ENCODE measurements at places on chromosomes 2 and 18.

- DNase-seq, result no peak
These were observed 4.5 kb downstream of the B3GNT2 start for GRCh38 chr2:62200291-62200841.

- no peak for DNase-seq
These were observed 42.9 kb downstream of the DAW1 start for GRCh38 chr2:227914362-227914761.

DNA sequence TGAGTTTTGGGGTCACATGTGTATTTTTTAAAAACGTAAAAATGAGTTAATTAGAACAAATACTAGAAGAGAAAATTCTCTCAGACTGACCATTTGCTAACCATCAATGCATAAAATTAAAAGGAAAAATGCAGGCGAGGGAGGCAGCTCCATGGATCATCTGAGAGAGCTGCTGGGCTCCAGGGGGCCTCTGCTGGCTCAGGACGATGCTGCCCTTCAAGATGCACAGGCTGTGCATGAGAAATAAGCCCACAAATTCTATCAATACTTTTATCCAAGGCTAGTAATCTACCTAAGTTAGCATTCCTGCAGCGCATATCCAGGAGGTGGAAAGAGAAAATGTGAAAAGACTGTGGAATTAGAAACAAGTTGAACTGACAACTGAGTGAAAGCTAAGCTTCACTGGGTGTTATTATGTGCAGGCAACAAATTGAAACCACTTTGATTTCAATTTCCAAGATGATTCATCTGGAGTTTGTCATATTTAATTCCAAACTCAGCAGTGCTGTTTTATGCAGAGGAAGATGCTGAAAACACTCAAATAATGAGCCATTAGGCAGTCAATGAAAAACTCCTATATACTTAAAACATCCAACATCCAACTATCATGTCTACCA, 261.1 kb downstream of the NBAS start:
- DNase-seq, result no peak

DNA sequence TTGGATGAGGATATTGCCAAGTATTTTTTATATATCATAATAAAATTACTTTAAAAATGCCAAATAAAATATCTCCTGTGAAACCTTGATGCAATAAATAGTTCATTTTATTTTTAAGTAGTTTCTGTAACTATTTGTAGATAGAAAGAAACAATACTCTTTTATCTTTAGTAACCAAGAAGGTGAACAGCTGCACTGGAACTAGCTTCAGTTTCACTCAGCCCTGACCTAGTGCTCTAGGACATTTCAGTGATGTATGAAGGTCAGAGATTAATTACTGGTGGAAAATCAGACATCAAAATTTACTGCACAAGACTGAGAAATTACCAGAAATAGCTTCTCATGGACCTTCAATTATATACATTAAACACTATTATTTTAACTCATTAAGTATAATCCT, 1305.0 kb downstream of the CNTNAP5 start:
- no peak for DNase-seq

- no peak for DNase-seq
These were observed 40.5 kb upstream of the NABP1 start for GRCh38 chr2:191637182-191638078.

DNA sequence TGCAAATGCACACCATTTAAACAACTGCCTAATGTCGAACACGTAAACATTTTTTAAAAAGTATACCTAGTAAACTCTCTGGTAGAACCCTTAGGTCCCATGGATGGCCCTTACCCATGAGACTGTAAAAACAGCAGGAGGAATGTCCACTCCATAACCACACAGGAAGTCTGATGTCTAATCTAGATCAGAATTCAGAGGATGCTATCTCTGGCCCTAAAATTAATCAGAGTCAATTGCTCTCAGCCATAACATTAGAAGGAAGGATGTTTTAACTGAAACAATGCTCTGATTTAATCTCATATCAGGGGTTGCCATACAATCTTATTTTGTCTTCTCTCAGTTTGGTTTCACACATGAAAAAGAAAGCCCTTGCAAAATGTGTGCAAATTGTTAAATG, 416.3 kb upstream of the PIK3C3 start:
- no peak for DNase-seq

- DNase-seq, result no peak
These were observed 390.2 kb upstream of the NXPH2 start for GRCh38 chr2:139170406-139170805.

DNA sequence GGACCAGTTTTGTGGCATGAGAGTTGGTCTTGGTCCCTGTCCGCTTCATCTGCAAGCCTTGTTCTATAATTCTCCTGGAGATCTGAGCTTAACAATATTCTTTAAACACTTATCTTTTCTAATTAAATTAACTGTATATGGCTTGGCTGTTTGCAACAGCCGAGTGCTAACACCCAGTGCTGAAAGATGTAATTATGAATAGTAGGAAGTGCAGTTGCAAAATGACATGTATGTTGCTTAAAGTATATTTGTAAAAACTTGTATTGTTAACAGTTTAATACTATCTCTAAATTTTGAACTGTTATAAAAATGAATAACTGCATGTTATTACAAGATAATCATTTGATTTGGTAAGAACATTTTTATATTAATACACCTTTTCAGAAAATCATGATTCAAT, 45.1 kb downstream of the CCDC102B start:
- DNase-seq, result no peak

GRCh38 chr2:237345891-237346640, 67.9 kb downstream of the COL6A3 start:
- no peak for DNase-seq

- DNase-seq, result no peak
These were observed 252.6 kb upstream of the LINC00305 start for GRCh38 chr18:64401268-64402060.

GRCh38 chr18:45488645-45489044, 126.6 kb upstream of the SLC14A2 start:
- no peak for DNase-seq

DNA sequence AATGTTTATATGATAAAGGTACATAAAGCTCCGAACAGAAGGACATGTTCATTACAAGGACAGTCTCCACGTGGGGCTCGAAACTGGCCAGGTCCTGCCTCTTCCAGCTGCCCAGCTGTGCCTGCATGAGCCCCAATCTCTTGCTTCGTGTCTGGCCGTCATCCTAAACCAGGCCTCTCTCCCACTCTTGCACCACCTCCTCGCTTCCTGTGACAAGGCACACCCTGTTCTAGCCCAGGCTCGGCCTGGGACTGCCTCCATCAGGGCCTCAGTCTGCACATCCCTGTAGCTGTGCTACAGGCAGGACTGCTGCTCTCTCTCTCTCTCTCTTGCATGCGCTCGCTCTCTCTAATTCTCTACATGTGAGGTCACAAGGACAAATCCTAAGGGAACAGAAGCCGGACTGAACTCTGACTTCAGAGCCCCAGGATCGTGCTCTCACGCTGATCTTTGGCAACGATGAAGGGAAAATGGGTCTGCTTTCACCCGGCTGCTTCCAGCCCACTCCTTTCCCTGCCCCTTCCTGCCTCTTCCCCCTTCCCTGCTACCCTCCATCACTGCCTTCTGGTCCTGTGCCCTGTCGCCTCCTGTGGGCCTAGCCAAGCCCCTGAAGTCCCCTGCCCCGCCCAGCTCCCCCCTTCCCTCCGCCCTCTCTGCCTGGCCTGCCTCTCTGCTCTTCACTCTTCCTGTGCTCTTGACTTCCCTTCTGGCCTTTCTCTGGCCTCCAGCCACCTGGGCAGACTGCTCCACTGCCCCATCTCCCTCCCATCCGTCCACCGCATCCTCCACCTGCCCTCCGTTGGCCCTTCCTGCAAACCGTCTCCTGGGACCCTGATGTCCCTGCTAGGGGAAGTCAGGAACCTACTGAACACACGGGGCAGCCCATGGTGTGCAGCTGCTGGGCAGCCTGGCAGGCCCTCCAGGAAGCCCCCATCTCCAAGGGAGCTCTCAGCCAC, 7.8 kb upstream of the GPR55 start:
- DNase-seq, result no peak

GRCh38 chr2:8319219-8319618, 362.6 kb upstream of the ID2 start:
- DNase-seq, result no peak

GRCh38 chr2:26679867-26680266, 12.7 kb upstream of the KCNK3 start:
- DNase-seq, result no peak

DNA sequence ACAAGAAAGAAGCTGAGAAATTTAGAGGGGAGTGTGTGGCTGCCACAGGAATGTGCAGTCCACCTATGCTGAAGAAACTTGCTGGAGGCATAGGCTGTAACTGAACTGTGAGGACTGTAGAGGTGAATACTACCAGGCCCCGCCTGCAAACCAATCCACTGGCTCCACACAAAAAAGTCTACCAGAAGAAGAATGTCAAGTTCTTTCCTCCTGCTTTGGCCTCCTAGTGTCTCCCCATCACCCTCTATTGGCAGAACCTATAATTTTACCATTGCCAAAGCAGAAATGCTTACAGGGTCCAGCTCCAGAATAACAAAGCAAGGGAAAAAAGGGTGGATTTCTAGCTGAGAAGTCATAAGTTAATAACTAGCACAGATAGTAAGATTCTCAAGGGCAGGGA, 5.9 kb upstream of the ATP5MC3 start:
- no peak for DNase-seq

DNA sequence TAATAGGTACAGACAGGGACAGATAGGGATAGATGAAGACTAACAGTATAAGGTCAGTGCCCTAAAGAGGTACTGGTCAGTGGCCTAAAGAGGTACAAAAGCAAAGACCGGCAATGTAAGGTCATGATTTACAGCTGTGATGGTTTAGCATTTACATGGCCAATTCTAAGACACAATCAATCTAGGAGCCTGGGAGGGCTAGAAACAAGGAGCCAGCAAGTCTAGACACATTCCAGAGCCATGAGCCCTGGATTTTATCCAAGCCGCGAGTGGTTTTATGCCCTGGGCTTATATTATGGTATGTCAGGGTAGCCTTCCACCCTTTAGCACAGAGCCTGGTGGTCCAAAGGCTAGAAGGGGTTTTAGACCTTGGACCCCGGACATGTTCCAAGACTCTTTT, 124.2 kb downstream of the CBLN2 start:
- DNase-seq, result no peak

- no peak for DNase-seq
These were observed 30.2 kb downstream of the XDH start for GRCh38 chr2:31384351-31384750.

GRCh38 chr2:74391209-74391579, 11.1 kb upstream of the DCTN1 start:
- no peak for DNase-seq

GRCh38 chr2:69300650-69301049, 86.4 kb downstream of the GFPT1 start:
- no peak for DNase-seq

- DNase-seq, result no peak
These were observed 249.7 kb downstream of the RPRM start for GRCh38 chr2:153228904-153229303.

DNA sequence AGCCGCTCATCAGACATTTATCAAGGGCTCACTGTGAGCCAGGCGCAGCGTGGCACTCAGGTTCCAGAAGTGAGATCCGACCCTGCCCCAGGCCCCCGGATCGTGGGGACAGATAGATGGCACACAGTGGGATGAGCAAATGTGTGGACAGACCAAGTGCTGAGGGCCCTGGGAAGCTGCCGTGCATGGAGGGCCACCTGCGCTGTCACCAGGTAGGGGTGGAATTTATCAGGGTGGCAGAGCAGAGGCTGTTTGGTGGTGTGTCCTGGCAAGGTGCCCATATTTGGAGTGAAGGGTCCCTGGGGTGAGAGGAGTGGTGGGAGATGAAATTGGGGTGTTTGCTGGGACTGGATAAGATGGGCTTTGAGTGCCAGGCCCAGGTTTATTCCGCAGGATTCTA, 92.8 kb upstream of the HS6ST1 start:
- no peak for DNase-seq

- peak; percentile 18 for DNase-seq
These were observed 1.2 kb downstream of the DLX1 start for GRCh38 chr2:172086241-172087206.

GRCh38 chr2:171181064-171182049, 20.7 kb upstream of the TLK1 start:
- DNase-seq, result no peak

DNA sequence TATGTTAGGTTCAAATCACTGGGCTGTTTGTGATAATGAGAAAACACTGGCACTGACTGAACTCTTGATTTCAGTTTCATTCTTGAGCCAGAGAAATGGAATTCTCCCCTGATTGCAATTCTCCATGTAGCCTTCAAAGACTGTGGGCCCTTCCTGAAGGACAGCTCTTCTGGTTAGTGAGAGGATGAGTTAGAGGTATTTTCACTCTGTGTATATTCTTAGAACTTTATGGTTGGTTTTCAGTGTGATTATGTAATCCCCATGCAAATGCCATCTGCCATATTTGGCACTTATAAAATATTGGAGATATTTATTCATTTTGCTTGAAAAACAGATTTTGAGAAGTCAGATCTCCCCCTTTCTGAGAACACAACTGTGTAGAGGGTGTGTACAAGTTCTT, 323.7 kb downstream of the SLC4A3 start:
- no peak for DNase-seq

GRCh38 chr2:13711154-13711553, 921.4 kb upstream of the LRATD1 start:
- DNase-seq, result no peak

- no peak for DNase-seq
These were observed 149.2 kb downstream of the FAM210A start for GRCh38 chr18:13577091-13577697.

- DNase-seq, result no peak
These were observed 42.8 kb downstream of the LIMS1 start for GRCh38 chr2:108577099-108577498.

- no peak for DNase-seq
These were observed 18.8 kb upstream of the MREG start for GRCh38 chr2:216031960-216032689.

DNA sequence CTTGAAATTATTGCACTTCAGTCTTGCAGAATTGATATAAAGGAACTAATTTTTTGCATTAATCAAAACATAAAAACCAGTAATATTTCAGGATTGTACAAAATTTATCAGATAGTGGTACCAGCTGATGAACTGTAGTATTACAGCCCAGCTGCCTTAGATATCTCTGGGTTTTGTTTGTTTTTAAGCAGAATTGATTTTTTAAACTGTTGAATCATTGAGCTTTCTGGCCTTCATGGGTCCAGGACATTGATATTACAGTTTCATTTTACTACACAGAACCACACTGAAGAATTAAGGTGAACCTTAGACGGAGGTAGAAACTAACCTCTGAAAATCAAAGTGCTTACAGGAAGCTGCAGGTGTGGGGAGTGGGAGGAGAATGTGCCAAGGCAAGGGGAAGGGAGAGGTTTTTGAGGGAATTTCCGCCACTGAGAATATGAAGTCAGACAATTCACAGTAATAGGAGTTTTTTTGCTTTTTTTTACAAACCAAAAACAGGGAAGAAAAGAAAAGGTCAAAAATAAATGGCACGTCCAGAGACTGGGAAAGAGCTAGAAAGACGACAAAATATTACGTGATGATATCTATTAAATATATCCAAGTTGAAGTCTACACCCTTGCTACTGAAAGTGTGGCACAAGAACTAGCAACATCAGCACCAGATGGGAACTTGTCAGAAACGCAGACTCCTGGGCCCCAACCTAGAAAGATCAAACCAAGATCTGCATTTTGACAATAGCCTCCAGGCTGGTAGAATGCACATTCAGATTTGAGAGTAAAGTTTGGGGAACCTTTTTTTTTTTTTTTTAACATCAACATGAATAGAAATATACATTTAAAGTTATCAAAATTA, 40.8 kb upstream of the SPAG16 start:
- no peak for DNase-seq
